ENCODE measurements at places on chromosomes 5 and 9.

- no peak for DNase-seq
These were observed 109.6 kb downstream of the DPYSL3 start for GRCh38 chr5:147400126-147400809.

DNA sequence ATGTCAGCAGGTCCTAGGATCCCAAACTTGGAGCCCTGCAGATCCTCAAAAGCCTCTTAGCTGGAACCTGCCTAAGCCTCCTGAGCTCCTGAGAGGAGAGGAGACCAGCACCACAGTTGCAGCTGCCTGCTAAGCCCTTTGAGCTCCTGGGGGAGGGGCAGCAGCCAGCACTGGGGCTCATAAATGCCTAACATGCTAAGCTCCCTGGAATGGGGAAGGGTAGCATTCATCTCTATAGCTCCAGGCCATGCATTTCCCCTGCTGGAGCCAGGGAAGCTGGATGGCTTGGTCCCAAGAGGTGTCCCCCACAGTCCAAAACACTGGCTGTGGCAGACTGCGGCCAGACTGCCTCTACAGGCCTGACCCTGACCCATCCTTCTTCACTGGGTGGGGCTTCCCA is 182.7 kb downstream of the KCNN2 start:
- DNase-seq, result no peak

DNA sequence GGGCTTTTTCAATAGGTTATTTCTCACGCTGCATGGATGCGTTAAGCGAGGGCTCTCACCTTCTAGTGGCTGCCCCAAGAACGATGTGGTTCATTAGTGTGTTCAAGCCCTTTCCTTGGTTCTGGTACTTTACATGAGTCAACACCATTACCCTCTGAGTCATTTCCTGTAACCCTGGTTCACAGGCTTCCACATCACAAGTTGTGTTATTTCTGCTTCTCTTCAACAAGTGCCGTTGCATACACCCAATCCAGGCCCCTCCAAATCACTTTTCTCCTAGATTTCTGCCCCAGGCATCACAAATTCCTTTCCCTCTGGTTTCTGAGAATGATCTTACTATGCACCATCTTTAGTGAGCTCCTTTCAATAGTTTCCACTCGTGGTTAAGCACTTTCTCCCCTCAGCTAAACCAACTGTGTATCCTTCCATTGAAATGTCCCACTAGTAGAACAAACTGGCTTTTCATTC is 69.5 kb upstream of the RAD23B start:
- peak; percentile 8 for DNase-seq

DNA sequence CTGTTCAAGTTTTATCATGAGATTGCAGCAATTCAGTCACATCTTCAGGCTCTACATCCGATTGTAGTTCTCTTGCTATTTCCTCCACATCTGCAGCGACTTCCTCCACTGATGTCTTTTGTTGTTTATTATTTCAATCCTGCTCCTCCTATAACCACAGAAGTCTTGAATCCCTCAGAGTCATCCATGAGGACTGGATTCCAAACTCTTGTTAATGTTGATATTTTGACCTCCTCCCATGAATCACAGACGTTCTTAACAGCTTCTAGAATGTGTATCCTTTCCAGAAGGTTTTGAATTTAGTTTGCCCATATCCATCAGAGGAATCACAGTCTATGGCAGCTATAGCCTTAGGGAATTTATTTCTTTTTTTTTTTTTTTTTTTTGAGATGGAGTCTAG is 3.6 kb downstream of the FBXO38 start:
- no peak for DNase-seq

DNA sequence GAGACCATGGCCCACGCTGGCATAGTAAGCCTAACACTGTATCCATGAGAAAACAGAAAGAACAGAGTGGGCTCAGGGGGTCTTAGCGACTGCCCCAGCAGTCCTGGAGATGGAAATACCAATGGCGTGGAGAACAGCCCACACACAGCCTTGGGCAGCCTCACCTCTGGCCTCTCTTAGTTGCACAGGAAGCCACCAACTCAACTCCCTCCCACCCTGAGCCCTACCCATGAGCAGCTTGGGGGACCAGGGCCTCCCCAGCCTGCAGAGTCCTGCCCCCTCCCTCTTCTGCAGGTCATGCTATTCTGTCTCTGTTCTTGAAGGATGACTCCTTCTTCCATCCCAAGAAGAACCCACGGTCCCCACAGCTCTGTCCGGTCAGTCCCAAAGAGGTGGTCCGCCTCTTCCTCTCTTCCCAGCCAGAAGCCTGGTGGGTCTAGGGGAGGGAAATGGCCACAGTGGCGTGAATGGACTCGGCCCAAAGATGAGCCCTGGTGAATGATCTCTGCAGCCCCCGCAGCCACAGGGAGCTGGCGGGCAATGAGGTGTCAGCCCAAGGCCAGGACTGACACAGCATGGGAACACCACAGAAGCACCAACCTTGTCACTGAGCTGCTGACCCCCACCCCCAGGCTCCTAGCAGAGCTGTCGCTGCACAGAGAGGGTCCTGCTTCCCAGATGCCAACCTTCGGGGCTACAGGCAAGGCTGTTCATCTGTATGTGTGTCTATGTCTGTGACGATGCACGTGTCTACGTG is 131.2 kb downstream of the ROR2 start:
- no peak for DNase-seq

GRCh38 chr5:4413996-4414395 is 726.1 kb upstream of the ADAMTS16 start:
- DNase-seq, result no peak

- DNase-seq, result no peak
These were observed 149.8 kb upstream of the CDKN2B start for GRCh38 chr9:22158927-22159346.

- DNase-seq, result no peak
These were observed 53.9 kb upstream of the UBAC1 start for GRCh38 chr9:136014924-136015633.
